ENCODE measurements at places on chromosomes 2 and 18. TPM values are rescaled to one million over a fixed set of nuclear protein-coding genes. Genes with fewer than 3 reads are reported as not detected.

Gene WDR7
- 19.2 TPM for total RNA-seq

Gene C1GALT1C1L
- 0.74 TPM for total RNA-seq

Gene PLCD4
- 3.1 TPM for total RNA-seq

Gene OXER1
- total RNA-seq, result not detected

Gene CCBE1
- not detected for total RNA-seq

Gene DSG4
- total RNA-seq, result not detected

Gene SP140
- total RNA-seq, result not detected

Gene RGPD8
- 10.8 TPM for total RNA-seq

Gene HTR2B
- 0.55 TPM for total RNA-seq

Data from endothelial cell of umbilical vein (primary cell).